ENCODE measurements at places on chromosomes 4 and X.

GRCh38 chrX:39755143-39756032 is 342.4 kb downstream of the BCOR start:
- DNase-seq: peak; percentile 85

- no peak for DNase-seq
Observed at GRCh38 chrX:105460376-105460775, 239.9 kb upstream of the TEX13A start.

DNA sequence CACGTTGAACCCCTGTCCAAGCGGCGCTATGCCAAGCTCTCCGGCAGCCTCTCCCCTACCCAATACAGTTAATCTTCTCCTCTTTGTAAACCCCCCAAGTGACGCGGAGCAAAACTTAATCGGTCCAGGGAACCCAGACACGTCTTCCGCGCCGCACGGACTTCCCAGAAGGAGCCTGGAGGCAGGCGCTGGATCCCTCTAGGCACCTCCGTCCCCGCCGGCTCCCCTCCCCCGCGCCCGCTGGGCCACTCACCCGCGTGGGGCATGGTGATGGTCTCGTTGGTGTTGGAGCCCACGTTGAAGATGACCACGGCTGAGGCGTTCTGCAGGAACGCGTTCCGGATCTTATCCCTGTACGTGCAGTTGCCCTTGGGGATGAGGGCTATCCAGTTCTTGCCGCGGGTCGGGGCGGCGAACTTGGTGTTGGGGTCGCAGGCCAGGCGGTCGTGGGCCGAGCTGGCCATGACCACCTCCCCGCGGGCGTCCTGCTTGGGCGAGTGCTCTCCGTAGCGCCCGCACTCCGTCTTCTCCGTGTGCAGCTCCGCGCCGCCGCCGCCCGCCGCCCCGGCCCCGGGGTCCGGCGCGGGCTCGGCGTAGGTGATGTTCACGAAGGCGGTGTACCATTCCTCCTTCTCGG is 1.1 kb downstream of the RNF150 start:
- DNase-seq: peak; percentile 63

GRCh38 chrX:34891391-34891790 is 51.2 kb upstream of the FAM47B start:
- no peak for DNase-seq

DNA sequence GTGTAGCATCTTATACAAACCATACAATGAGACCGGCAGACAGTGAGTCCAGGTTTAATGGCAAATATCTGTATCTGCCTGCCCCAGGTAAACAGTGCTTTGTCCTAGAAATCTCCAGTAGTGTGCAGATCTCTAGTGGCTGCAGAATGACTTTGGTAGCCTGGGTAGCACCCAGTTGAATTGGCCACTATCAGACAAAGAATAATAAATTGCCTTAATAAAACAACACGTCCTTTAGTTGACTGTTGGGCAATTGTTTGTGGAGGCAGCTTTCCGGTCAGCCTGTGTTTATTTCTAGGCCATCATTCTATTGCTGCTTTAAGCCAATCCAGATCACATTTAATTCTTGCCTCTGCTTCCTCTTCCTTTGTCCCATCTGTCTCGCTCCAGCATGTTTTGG is 52.5 kb downstream of the SNX25 start:
- no peak for DNase-seq

- DNase-seq: no peak
Observed at GRCh38 chrX:155188786-155189185, 27.5 kb upstream of the VBP1 start.

DNA sequence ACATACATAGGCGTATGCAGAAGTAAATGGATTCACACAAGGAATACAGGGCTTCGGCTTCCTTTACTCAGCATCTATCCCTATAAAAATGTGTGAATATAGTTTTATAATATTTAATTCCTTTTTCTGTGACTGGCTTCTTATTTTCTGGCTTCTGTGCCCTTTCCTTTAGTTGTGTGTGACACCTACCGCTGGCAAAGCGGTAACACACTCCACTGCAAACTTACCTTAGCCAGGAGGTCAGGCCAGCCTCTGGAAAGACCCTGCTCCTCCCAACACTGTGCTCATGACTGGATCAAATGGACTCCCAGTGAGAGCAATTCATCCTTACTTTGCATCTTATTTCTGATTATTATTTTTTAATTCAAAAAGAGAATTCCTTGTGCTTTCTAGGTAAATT is 244.2 kb downstream of the ANK2 start:
- DNase-seq: no peak

DNA sequence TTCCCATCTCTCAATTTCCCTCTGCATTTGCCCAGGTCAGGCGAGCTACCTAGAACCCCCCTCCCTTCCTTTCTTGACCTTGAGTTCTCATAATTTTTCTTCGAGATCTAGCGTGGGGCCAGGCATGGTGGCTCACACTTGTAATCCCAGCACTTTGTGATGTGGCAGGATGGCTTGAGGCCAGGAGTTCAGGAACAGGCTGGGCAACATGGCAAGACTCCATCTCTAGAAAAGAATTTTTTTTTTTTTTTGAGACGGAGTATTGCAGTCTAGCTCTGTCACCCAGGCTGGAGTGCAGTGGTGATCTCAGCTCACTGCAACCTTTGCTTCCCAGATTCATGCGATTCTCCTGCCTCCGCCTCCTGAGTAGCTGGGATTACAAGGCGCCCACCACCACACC is 4.5 kb upstream of the PORCN start:
- DNase-seq: no peak

GRCh38 chrX:155867821-155868220 is 13.3 kb upstream of the VAMP7 start:
- no peak for DNase-seq

DNA sequence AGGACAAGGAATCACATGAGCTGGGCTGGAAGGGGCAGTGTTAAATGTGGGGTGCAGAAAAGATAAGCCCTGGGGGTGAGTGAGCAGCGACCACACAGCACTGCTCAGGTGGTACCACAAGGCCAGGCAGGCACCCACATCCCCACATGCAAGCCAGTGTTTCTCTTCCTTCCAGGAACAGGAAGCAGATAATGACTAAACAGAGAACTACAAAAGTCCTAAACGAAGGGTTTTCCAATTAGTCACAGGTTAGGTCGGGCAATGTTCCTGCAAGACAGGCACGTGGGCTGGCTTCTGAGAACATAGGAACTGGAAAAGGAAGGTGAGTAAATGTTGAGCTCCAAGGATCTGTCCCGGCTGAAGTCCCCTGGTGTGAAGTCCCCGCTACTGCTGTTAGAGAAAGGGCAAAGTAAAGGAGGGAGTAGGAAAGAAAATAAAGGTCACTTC is 19.5 kb downstream of the RELL1 start:
- no peak for DNase-seq

GRCh38 chr4:139014371-139015268 is 961 bp upstream of the NOCT start:
- no peak for DNase-seq

DNA sequence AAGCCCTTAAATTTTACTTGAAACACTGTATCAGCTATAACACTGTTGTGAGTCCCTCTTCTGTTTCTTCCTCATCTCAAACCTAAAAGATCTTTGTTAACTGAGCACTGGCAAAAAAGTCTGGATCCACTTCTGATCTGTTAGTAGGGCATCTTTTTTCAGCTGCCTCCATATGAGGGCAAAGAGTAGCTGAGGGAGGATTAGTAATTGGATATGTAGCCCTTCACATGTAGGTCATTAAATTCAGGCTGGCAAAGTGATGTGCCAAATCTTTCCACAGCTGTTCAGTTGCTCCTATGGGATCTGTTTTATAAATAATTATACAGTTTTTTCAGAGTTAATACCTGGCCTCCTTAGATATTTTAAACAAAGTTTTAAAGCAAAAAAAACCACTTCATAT is 1.1 kb upstream of the TRMT10A start:
- no peak for DNase-seq

- DNase-seq: no peak
Observed at GRCh38 chr4:158161551-158162354, 11.1 kb downstream of the GASK1B start.

DNA sequence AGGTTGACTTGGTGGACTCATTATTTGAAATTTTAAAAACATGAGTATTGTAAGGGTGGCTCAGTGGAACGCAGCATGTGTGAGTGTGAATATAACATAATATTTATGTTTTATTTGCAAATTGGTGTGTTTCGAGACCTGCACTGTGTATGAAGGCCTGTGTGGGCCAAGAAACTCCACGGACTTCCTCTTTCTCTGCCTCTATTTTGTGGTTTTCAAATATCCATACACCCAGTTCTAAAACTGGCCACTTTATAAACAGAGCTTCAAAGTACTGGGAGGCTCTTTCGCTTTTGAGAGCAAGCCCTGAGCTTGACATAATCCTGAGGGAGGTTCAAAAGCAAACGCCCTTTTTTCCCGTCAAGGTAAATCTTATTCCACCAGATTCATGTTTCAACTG is 187.7 kb downstream of the GPAT3 start:
- DNase-seq: no peak

- DNase-seq: no peak
Observed at GRCh38 chrX:78314561-78314960, 12.8 kb downstream of the CYSLTR1 start.

DNA sequence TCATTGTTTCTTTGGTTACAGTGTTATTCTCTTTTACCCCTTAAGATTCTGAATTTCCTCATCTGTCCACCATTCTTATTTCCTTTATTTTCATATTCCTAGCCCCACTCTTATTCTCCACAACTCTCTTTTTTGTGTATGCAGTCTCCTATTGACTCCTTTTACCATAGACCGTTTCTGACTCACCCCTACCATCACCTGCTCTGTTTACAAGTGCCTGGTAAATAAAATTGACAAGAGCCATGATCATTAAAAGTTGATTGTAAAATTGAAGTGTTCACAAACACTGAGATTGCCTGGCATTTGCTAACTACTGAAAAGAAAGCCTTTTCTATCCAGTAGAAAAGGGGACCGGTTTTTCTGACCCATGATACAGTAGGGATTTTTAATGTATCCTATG is 54.4 kb downstream of the MRPL1 start:
- DNase-seq: no peak

GRCh38 chrX:43679778-43680177 is 23.7 kb downstream of the MAOA start:
- no peak for DNase-seq

- DNase-seq: no peak
Observed at GRCh38 chr4:139645458-139645857, 20.2 kb upstream of the MGST2 start.

DNA sequence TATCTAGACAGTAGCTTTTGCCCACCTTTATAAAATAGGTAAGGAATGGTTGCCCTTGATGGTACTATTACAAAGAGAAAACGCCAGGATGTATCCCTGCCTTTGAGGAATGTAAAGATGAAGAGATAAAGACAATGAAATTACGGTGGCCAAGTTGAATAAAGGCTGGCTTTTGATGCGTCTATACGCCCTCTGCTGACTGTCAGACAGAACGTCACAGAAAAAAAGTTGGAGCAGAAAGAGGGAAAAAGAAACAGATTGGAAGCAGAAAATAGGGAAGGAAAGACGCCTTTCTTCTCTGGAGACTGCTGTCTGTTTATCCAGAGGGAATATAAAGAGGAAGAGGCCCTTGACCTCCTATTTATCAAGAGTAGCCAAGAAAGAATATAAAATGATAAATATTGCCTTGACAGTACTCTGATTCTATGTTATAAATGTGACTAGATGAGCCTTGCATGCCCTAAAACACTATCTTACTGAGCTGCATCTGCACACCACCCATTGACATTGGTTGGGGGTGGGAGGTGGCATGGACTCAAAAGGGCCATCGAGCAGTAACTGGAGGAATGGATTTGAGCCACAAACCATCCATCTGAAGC is 30.6 kb downstream of the PCDH19 start:
- no peak for DNase-seq

GRCh38 chr4:33381816-33382215 is 2661.6 kb downstream of the PCDH7 start:
- no peak for DNase-seq

- DNase-seq: no peak
Observed at GRCh38 chrX:107674480-107675364, 46.4 kb downstream of the PRPS1 start.

DNA sequence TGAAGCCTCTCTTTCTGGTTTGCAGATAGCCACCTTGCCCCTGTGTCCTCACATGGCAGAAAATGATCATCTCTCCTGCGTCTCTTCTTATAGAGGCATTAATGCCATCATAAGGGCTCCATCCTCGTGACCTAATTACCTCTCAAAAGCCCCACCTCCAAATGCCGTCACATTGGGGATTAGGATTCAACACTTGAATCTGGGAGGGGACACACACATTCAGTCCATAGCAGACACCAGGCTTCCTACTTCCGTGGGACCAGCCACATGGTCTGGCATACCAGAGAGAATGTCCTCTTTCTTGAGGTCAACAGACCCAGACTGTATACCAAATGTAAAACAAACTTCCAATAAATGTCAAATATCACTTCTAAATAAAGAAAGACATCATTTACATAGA is 82.3 kb upstream of the S100G start:
- DNase-seq: no peak

GRCh38 chr4:155694100-155694785 is 27.6 kb downstream of the GUCY1A1 start:
- DNase-seq: no peak

Data from sciatic nerve (tissue), 2 donors.